CD4-positive, CD25-positive, alpha-beta regulatory T cell (primary cell): ENCODE measurements at places on chromosomes 12 and 14.
A peak's percentile ranks its signal among the peaks of the same experiment; 100 is the strongest.

DNA sequence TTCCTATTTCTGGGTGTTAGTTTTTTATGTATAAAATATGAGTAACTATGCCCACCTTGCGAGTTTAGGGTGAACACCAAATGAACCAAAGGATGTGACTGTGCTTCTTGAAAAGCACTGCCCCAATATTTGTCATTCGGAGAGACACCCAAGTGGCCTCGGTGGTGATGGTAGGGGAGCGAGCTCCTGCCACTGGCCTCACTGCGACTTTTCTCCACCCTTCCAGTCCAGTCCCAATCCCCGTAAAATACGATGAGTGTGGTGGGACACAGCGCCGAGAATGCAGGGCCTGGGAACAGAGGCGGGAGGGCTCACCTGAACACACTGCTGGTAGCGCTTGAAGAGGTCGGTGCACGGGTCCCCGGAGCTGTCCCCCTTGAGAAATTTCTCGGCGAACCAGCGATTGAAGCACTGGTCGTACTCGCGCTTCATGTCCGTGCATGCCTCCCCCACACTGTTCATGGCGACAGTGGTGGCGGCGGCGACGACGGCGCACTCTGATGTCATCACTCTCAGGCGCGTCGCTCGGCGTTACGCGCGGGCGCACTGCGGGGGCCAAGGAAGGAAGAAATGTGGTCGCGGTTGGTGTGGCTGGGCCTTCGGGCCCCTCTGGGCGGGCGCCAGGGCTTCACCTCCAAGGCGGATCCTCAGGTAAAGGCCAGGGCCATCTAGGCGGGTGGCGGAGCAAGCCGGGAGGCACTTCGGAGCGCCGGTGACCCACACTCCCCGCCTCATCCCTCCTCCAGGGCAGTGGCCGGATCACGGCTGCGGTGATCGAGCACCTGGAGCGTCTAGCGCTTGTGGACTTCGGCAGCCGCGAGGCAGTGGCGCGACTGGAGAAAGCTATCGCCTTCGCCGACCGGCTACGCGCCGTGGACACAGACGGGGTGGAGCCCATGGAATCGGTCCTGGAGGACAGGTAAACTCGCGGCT, at the start of the genes GATC and TRIAP1:
GATC (plus strand) TSS at position 534 of the 933 bp plus-strand sequence; CDS start at position 571, 37 bp downstream.
TRIAP1 (minus strand) TSS at position 474 of the 933 bp plus-strand sequence; CDS start at position 462, 12 bp downstream.
- peak; percentile 90 for DNase-seq

- no peak for DNase-seq
Observed at GRCh38 chr12:56602239-56602638, 27.9 kb downstream of the BAZ2A start.

DNA sequence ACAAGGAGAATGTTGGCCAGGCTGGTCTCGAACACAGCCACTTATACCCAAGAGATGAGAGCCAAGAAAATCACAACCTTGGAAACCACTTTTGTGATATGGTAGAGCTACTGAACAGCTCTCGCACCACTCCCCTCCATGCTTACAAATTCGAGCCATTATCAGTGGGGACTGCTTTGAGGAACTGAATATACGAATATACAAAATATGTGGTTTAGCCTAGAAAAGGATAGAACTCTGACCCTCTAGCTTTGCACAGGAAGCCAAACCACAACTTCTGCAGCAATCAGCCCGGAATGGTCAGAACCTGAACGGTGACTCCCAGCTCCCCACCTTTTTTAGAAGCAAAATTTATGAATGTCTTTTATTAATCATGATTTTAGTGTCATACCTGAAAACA, 129.8 kb upstream of the TMEM132C start:
- DNase-seq, result no peak

GRCh38 chr12:13173012-13173932, 23.3 kb upstream of the EMP1 start:
- peak; percentile 48 for DNase-seq

DNA sequence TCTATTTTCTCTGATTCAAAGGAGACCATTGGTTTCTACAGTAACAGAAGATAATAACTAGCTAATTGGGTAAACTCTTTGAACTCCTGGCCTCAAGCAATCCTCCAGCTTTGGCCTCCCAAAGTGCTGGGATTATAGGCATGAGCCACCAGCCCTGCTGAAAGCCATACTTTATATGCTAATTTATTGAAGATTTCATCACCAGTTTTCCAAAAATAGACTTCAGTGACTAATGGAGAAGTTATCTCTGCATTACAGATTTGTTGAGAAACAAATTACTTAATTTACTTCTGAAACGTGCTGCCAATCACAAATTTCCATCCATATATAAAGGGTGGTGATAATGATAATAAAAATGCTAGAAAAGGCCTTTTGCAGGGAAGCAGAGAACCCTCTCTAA, 1758.1 kb upstream of the SEL1L start:
- no peak for DNase-seq

DNA sequence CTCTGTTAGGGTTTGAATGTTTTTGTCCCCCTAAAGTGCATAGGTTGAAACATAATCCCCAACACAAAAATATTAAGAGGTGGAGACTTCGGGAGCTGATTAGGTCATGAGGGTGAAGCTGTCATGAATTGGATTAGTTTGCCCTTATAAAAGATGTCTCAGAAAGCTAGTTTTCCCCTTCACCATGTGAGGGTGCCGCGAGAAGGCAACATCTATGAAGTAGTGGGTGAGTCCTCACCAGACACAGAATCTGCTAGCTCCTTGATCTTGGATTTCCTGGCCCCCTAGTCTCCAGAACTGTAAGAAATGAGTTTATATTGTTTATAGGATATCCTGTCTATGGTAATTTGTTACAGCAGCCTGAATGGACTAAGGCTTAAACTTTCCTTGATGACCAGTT, 301.5 kb upstream of the ATP2B1 start:
- no peak for DNase-seq

GRCh38 chr14:56342494-56342942, 224.3 kb downstream of the PELI2 start:
- DNase-seq, result no peak

GRCh38 chr12:109222496-109222895, 86.6 kb downstream of the FOXN4 start:
- DNase-seq, result no peak

- DNase-seq, result no peak
Observed at GRCh38 chr14:51627313-51627712, 24.4 kb upstream of the FRMD6 start.

- DNase-seq, result no peak
Observed at GRCh38 chr12:122197612-122197966, 5.9 kb upstream of the B3GNT4 start.

DNA sequence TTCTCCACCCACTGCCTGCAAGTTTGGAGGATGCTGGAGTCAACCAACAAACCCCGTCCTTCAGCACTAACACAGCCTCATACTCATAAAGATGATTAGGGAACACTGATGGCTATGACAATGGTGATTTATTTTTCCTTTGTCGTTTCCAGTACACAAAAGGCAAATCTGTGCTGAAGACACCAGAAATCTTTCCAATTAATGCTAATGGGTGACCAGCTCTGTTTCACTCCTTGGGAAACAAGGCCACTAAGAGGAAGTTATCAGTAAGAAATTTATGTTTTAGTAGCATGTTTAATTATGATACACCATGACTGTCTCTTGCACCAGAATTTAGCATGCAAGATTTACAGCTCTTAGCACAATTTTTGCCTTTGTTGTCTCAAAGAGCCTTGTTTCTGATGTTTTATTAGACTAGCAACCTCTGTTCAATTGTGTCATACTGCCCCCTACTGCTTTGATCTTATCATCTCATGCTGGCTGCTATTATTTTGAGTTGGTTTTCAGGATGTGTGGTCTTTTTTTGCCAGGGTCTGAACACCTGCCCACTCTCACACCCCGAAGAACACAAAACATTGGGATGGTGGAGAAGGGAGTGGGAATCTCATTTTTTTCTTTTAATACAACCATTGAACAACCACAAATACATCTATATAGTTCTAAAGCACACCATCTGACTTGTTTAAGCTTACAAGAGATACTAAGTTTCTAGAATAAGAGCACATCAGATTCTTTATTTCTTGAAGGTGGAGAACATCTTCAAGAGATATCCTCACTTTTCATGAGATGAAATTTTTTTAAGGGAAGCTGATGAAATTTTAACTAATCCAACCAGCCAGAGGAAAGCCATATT, 160.9 kb downstream of the SPTSSA start:
- no peak for DNase-seq

- peak; percentile 60 for DNase-seq
Observed at GRCh38 chr12:117836999-117837736, 131.6 kb downstream of the KSR2 start.

- no peak for DNase-seq
Observed at GRCh38 chr14:63781686-63782085, 53.8 kb upstream of the SGPP1 start.

DNA sequence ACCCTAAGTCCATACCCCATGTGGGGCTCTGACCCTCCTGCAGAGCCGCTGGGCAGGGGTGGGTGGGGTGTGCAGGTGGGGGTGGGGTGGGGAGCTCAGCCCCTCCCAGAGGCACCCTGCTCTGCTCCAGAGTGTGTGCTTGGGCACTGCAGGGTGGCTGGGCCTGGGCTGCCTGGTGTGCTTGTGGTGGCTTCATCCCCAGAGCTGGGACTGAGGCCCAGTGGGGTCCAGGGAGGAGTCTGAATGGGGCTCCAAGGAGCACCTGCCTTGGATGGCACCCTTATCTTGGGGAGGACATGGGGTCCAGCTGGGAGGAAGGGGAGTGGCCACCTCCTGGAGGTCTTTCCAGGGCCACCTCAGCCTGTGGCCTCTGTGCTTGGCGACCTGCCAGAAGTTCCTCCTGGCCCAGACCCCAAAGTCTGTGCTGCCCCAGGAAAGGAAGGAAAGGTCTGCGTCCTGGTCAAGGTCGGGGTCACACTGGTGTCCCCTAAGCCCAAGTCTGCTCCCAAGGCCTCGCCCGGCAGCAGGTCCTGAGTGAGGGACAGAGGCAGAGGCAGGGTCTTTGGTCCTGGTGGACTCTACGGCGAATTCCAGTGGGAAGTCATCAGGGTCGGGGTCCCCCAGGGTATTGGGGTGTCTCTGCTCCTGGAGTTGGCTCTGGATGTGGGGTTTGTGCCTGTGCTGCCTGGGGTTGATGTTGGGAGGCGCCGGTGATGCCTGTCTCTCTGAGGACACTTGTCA, 373.4 kb downstream of the TMEM121 start:
- DNase-seq, result no peak

DNA sequence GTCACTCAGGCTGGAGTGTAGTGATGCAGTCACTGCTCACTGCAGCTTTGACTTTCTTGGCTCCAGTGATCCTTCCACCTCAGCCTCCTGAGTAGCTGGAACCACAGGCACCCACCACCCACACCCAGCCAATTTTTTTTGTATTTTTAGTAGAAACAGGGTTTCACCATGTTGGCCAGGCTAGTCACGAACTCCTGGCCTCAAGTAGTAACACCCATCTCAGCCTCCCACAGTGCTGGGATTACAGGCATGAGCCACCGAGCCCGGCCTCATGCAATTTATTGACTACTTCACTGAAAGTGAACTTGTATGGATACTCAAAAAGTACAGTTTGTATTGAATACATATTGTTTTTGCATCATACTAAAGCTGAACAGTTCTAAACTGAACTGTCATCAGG, 9.1 kb downstream of the PSEN1 start:
- DNase-seq, result no peak

DNA sequence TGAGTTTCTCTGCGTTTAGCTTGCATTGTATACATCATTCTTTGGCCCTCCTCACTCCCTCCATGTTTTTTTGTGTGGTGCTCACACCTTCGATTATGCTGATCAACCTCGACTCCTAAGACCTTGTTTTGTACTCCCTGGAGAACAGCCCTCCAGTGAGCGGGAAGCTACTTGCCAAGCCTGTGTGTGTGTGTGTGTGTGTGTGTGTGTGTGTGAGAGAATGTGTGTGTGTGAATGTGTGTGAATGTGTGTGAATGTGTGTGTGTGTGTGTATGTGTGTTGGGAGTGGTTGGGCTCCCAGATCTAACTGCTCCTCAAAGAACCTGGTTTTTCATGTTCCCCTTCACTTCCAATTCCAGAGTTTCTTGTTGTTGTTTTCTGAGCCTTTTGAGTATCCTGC, 6.0 kb downstream of the NYNRIN start:
- DNase-seq, result no peak

DNA sequence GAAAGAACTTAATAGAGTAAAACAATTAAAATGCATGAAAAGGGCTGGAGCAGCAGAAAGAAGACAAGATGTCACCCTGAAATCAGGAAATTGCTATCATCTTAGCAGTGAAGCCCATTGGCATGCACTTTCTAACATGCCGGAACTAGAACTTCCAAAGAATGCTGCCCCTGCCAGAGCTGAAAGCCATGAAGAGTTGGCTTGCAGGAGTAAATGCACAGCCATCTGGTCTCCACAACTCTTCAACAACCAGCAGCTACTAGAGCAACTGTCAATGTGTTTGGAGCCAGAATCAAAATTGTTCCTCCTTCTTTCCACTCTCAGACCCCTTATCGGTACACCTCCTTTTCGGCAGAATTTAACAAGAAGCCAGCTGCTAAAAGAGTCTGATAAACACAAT, 414.1 kb downstream of the KCNH5 start:
- DNase-seq, result no peak

DNA sequence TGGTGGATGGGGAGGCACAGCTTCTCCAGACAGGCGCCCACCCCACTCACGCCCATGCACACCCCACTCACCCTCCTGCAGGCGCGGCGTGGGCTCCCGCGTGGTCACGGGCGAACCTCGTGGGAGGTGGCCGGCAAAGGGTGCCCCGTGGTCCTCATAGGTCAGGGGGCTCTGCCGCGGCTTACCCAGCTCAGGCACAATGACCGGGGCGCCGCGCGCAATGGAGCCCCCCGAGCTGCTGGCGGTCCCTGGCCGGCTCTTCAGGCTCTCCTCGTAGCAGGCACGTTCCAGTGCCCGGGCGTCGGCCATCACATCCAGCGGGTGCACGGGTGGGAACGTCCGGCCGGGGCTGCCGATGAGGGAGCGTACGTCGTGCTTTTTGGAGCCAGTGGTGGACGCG, 49.6 kb downstream of the RFLNA start:
- DNase-seq, result no peak

DNA sequence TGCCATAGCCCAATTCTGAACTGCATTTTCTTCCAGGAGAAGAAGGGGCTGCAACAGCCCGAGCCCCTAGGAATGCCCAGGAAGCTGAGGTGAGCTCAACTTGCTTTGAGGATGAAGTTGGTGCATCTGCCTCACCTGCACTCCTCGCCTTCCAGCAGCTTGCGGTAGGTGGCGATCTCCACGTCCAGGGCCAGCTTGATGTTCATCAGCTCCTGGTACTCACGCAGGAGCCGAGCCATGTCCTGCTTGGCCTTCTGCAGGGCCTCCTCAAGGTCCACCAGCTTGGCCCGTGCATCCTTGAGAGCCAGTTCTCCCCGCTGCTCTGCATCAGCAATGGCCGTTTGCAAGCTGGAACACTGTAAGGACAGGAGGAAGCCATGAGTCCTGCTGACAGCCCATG, 6.0 kb downstream of the KRT75 start:
- DNase-seq, result no peak

GRCh38 chr12:69101505-69101904, 137.9 kb upstream of the CPSF6 start:
- DNase-seq, result no peak
